ENCODE measurements at places on chromosomes 11 and 22. TPM values are rescaled to one million over a fixed set of nuclear protein-coding genes. Genes with fewer than 3 reads are reported as not detected.

DNA sequence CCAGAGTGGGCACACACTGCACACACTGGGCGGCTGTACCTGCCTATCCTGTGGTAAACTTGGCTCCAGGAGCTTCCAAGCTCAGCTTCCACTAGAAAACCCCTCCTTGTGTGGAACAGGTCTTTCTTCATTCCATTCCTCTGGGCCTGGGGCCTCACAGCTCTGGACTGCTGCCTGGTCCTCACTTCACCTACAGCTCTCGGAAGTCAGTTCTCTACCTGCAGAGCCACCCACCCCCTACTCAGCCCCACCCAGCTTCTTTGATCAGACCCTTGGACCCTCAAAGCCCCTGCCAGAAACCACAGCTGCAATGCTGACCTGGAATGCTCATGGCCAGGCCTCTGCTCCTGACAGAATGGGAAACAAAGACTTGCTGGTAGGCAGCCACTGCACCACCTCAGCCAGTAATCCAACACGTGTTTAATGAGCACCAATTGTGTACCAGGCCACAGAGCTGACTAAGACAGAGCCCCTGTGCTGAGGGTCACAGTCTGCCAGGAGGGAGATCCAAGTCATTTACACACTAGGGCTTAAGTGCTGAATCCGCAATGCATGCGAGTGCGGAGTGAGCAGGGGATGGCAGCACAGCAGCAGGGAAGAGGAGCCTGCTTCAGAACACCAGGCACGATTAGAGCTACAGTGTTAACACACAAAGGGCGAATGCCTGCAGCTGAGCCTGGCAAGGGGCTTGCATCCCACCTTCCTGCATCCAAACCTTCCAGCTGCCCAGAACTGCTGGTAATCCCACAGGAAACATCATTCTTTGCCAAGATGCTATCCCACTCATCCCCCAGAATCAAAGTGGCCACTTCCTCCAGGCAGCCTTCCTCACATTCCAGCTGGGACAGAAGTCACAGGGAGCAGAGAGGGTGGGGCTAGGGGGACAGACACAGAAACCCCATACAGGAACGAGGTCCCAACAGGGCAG lies 4.6 kb downstream of the GNB1L start:
- H3K4me1 ChIP-seq, result peaks cover 19% of the 10 kb centered on the region
- no peak overlapping the region for H3K27ac ChIP-seq
- DNase-seq, result no peak
- H3K4me3 ChIP-seq, result no peak overlapping the region
- no peaks in the 10 kb centered on the region for H3K27me3 ChIP-seq

DNA sequence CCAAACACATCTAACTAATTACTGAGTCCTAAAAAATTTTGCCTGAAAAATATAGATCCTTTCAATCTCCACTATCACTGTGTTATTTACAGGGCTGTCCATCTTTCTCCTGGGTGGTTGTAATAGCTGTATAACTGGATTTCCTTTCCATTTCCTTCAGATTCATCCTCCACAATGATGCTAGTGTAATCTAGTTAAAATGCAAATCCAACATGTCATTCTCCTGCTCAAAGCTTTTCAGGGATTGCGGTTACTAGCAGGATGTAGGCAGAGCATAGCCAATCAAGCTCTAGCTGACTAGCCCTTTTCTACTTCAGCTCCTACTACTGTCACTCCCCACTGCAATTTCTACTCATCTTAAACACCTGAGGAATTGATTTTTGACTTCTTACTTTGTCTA lies 283.0 kb downstream of the RAB38 start:
- no peak overlapping the region for H3K4me3 ChIP-seq
- peaks cover 6% of the 10 kb centered on the region for H3K27me3 ChIP-seq
- no peak for DNase-seq
- H3K4me1 ChIP-seq, result no peaks in the 10 kb centered on the region

GRCh38 chr22:35154937-35155387 lies 89.0 kb downstream of the ISX start:
- H3K36me3 ChIP-seq, result no peaks in the 10 kb centered on the region
- H3K27ac ChIP-seq, result no peak overlapping the region
- DNase-seq, result peak; percentile 31
- peaks cover 3% of the 10 kb centered on the region for H3K4me1 ChIP-seq
- H3K27me3 ChIP-seq, result peaks cover 24% of the 10 kb centered on the region

Gene UBQLN3
- polyA plus RNA-seq, result not detected

DNA sequence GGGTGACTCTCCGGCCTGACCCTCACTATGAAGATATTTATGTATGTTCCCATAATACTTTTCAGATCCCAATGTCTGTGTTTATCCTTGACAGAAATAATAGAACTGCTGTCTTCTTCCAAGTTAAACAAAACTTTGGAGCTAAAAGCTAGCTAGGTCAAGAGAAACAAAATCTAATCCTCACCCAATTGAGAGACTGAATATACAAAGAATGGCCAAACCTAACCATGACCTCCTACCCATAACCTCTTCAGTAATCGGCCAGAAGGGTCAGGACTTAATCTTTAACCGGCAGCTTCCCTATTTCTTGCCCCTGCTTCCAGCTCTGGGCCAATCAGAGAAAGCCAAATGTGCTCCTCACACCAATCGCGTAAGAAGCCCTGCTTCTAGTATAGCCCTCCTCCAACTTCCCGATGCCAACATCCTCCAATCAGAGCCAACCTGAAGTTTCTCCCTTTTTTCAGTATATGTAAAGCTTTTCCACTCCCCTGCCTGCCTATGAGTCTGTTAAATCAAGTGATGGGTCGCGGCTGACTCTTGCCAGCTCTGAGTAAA lies 1.7 kb upstream of the DDX6 start:
- H3K36me3 ChIP-seq, result no peaks in the 10 kb centered on the region
- peak overlapping the region; percentile 93 for H3K4me3 ChIP-seq
- no peak for DNase-seq
- peak overlapping the region; percentile 96 for H3K27ac ChIP-seq
- peaks cover 33% of the 10 kb centered on the region for H3K4me1 ChIP-seq

DNA sequence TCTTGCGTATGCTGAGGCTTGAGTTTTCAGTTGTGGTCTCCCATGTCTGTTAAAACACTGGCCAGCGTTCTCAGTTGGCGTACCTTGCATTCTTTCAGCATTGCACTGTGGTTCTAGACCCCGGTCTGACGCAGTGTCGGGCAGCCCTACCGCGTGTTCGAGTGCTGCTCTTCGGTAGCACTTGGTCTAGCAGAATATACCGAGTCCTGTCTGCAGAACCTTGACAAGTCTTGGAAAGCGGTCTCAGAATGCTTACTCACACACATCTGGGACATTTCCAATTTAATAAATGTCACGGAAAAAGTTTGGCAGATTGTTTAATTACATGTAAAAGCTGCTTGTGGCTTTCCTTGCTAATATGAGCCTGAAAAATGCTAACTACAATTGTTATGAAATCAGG lies 32.6 kb downstream of the PPFIA1 start:
- DNase-seq, result no peak
- H3K36me3 ChIP-seq, result no peaks in the 10 kb centered on the region
- no peak overlapping the region for H3K27ac ChIP-seq

DNA sequence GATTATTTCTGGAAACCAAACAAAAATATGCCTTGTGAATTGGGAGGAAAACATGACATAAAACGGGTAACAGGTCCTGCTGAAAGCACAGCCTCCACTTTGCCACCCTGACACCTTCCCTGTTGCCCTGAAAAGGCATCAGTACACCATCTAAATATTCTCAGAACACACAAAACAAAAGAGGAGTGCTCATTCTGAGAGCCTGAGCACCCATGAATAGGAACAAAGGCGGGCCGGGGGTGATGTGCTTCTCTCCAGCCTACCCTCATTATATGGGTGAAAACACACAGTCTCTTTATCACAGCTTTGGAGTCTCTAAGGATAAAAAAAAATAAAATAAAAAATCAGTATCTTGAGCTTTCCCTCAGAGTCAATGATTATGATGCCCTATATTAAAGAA lies 19.7 kb downstream of the SCUBE2 start:
- no peaks in the 10 kb centered on the region for H3K27me3 ChIP-seq
- H3K4me1 ChIP-seq, result no peaks in the 10 kb centered on the region
- H3K36me3 ChIP-seq, result no peaks in the 10 kb centered on the region

DNA sequence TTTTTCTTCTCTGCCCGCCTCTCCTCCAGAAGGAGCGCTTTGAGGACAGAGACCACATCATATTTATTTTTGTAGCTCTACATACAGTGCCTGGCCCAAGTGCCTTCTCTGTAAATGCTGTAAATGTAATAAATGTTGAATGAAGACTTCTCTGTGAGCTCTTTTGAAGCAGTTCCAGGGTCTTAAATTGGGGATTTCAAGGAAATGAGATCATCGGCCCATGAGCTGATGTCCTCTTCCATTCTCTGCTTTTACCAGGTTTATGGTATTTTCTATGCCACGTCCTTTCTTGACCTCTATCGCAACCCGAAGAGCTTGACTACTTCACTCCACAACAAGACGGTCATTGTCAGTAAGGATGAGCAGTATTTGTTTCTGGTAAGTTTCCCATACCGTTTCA lies 165.7 kb upstream of the SORL1-AS1 start:
- DNase-seq, result no peak
- H3K27me3 ChIP-seq, result no peaks in the 10 kb centered on the region
- H3K36me3 ChIP-seq, result no peaks in the 10 kb centered on the region
- no peaks in the 10 kb centered on the region for H3K4me1 ChIP-seq

- H3K4me3 ChIP-seq, result no peak overlapping the region
- no peaks in the 10 kb centered on the region for H3K4me1 ChIP-seq
- H3K36me3 ChIP-seq, result no peaks in the 10 kb centered on the region
These were observed 152.8 kb upstream of the NTM start for GRCh38 chr11:131217313-131218310.

Gene NDUFV1
- polyA plus RNA-seq, result 295 TPM

DNA sequence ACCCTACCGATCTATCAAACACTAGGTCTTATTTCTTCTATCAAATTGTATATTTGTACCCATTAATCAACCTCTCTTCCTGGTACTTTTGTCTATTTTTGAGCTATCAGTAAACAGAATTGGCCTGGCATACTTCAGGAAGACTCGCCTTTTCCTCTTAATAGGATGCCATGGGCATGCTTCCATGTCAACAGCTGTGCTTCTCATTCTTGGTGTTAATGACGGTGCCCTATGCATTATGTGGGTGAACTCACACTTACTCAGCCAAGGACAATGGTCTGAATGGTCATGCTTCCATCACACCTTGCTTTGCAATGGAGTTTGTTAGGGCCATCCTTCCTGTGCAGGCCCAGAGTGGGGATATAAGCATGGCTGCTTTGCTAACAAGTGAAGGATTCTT lies 521.8 kb downstream of the MIAT start:
- no peaks in the 10 kb centered on the region for H3K36me3 ChIP-seq
- peaks cover 26% of the 10 kb centered on the region for H3K27me3 ChIP-seq
- no peak for DNase-seq
- H3K4me3 ChIP-seq, result no peak overlapping the region

Gene GGTLC2
- polyA plus RNA-seq, result not detected

- no peaks in the 10 kb centered on the region for H3K36me3 ChIP-seq
- no peak overlapping the region for H3K4me3 ChIP-seq
- H3K27ac ChIP-seq, result peak overlapping the region; percentile 87
These were observed 10.4 kb downstream of the GALNT18 start for GRCh38 chr11:11611381-11611780.

DNA sequence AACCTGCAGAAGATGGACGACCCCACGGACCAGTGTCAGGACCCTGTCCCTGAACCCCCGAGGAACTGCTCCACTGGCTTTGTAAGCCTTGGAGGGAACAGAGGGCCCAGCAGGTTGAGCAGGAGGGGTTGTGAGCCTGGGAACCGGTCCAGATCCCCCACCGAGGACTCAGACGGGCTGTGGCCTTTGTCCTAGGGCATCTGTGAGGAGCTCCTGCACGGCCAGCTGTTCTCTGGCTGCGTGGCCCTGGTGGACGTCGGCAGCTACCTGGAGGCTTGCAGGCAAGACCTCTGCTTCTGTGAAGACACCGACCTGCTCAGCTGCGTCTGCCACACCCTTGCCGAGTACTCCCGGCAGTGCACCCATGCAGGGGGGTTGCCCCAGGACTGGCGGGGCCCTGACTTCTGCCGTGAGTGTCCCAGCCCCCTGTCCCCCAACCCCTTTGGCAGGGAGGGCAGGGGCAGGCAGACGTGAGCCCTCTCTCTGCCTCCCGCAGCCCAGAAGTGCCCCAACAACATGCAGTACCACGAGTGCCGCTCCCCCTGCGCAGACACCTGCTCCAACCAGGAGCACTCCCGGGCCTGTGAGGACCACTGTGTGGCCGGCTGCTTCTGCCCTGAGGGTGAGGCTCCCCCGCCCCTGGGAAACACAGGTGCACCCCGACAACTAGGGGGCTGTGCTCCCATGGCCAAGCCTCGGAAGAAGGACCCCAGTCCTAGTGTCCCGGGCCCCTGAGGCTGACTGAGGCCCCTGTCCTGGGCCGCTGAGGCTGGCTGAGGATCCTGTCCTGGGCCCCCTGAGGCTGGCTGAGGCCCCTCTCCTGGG lies 6.4 kb downstream of the MUC5AC start:
- no peak overlapping the region for H3K4me3 ChIP-seq
- H3K27me3 ChIP-seq, result peaks cover 7% of the 10 kb centered on the region
- no peaks in the 10 kb centered on the region for H3K4me1 ChIP-seq
- no peak for DNase-seq
- no peaks in the 10 kb centered on the region for H3K36me3 ChIP-seq
- no peak overlapping the region for H3K27ac ChIP-seq

DNA sequence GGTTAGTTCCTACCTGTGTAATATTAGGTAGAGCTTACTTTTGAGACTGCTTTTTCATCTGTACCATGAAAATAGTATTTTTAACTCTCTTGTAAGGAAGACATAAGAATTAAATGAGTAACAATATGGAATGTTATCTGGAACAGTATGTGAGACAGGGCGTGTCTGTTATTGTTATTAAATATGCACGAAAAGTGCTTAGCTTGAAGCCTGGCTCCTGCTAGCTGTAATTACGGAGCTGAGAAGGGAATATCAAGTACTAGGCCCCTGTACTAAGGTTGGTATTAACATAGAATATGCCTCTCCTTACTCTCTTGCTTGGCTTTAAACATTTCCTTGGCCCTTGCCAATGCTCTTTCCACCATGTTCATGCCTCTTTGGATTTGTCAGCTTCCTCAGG lies 194.0 kb downstream of the FAM76B start:
- H3K36me3 ChIP-seq, result no peaks in the 10 kb centered on the region
- no peak for DNase-seq
- peaks cover 3% of the 10 kb centered on the region for H3K4me1 ChIP-seq
- H3K27ac ChIP-seq, result no peak overlapping the region
- no peak overlapping the region for H3K4me3 ChIP-seq
- H3K27me3 ChIP-seq, result no peaks in the 10 kb centered on the region

Gene PRRG4
- polyA plus RNA-seq, result 0.14 TPM

All from heart right ventricle (tissue), 16 donors.